ENCODE measurements at places on chromosomes 6 and 20.

DNA sequence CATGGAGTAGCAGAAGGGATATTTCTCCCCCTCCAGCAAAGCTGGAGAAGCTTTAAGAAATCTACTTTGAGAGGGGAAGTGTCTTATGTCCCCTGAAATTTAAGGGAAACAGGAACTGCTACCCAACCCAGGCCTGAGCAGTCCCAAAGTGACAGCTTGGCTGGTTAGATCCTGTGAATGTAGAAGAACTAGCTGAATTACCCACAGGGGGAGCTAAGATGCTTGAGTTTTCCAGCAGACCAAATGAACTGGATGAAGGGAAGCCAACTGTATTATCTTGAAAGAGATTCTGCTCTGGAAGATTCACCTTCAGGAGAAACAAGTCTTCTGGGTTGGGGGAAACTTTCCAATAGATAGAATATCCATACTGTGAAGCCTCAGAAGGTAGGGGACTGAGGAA is 303.3 kb upstream of the MMS22L start:
- no peak for DNase-seq

GRCh38 chr6:28876710-28877109 is 47.1 kb downstream of the TRIM27 start:
- no peak for DNase-seq

GRCh38 chr6:114000069-114000468 is 29.1 kb upstream of the HDAC2 start:
- no peak for DNase-seq

- DNase-seq: no peak
Measured at GRCh38 chr6:96610019-96610418, 47.1 kb downstream of the FHL5 start.

DNA sequence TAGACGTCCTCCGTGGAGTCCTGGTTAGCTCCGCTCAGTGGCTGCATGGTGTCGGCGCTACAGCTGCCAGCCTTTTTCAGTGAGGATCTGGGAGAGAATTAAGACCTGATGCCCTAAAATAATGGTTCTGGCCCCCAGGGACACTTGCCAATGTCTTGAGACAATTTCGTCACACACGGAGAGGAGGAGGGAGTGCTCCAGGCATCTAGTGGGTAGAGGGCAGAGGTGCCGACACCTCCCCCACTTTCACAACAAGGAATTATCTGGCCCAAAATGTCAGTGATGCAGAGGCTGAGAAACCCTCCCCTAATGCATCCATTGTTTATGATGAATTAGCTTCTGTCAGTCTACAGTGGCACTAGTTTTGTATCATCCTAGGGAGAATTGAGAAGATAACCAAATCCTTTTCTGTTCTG is 24.4 kb downstream of the TMEM181 start:
- DNase-seq: no peak

GRCh38 chr6:34615574-34616226 is 59.6 kb upstream of the SPDEF start:
- DNase-seq: no peak

DNA sequence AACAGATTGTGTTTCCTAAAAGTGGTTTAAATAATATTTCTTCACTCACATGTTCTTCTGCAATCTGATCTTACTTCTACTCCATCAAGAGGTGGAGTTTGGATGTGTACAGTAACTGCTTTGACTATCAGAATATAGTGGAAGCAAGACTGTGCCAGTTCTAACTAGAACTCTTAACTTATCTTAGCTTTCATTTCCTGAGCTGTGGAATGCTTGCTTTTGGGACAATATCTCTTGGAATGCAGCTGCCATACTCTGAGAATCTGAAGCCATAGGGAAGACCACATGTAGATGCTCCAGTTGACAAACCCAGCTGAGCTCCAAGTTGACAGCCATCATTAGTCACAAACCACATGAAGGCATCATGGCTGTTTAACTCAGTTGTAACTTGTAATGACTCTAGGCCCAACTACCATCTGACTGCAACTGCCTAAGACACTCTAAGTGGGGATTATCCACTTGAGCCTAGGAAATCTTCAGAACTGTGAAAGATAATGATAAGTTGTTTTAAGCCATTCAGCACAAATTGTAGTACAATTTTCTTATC is 40.8 kb upstream of the MAN1A1 start:
- no peak for DNase-seq

DNA sequence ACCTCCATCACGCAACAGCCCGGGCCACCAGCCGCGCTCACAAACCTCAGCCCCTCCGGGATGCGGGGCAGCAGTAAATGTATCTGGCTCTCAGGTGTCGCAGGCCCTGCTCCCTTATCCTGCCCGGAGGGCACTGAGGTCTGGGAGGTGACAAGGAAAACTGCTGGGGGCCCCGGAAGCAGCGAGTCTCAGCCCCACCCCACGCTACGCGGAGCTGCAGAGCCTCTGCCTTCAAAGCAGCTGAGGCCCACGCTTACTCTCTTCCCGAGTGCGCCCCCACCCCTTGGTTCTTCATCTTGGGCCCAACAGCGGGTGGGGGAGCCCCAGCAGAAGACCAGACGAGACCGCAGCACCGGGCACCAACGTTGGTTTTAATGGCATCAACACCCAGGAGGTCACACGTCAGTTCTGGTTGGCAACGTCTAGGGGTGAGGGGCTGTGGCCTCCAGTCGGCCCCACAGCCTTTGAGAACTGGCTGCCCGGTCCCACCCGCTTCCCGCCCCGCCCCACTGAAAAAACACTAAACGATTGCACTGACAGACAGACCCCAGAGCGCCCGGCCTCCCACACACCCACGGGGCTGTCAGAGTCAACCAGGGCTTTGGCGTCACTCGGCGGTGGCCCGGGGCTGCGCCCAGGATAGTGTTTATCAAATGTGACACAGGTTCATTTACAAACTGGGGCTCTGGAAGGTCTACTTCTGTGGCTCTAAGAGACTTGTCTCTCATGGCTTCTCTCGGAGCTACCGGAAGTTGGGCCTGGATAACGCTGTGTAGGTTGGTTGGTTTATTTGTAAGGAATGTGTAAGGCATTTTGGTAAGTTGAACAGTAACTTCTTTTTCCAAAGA is 43.7 kb downstream of the DSTN start:
- no peak for DNase-seq

- no peak for DNase-seq
Measured at GRCh38 chr6:88856566-88856965, 106.9 kb downstream of the RNGTT start.

DNA sequence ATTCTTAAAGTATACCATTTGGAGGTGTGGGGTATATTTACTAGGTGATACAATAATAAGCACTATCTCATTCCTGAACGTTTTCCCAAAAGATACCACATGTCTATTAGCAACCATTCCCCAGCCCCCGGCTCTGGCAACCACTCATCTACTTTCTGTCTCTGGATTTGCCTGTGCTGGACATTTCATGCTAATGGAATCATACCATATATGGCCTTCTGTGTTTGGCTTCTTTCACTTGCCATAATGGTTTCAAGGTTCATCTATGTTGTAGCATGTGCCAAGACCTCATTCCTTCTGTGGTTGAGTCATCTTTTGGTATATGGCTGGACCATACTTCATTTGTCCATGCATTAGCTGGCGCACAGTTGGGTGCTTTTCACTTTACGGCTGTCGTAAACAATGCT is 39.7 kb downstream of the BCAS4 start:
- no peak for DNase-seq

DNA sequence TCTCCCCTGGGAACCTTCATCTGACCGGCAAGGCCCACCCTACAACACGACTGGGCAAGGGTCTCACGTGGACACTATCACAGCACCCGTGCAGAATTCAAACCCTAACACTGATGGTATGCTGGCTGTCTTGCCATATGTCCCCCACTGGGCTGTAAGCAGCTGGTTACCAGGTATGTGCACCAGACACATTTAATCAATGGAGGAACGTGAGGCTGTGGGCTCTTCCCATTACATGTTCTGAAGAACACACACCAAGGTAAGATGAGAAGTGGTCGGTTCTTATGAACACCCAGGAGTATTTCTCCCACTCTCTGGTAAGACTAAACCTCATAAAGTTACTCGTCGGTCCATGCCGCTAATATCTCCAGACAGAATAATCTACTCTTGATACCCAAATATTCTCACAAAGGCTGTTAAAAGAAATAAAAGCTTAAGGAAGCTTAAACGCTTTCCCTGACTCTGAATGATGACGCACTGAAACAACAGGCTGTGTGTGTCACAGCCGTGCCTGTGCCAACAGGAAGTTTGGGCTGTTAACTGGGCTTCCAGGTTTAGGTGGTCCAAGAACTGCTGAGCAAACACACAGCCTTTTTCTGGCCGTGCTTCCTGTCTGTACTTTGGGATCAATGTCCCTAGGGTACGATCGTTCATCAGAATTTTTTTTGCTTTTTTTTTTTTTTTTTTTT is 75.3 kb downstream of the SLC23A2 start:
- no peak for DNase-seq

GRCh38 chr6:6131492-6132109 is 124.9 kb upstream of the NRN1 start:
- DNase-seq: no peak

- DNase-seq: no peak
Measured at GRCh38 chr6:137893726-137894125, 26.7 kb downstream of the TNFAIP3 start.

DNA sequence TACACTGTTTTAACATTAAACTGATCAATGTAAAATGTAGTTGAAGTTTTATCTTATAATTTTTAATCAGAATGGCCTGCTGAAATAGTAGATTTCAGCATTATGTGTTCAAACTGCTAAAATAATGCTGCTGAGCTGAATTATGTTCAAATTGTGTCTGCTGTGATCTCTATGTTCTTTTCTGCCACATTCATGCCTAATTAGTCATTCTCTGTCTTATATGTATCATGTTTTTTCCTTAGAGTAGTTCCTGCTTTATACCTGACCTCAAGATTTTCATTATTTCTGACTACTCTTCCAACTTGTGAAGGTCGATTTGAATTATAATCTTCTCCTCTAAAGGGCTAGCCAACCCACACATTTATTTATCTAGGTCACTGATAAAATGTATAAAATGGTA is 476.7 kb upstream of the EPHA7 start:
- DNase-seq: no peak

DNA sequence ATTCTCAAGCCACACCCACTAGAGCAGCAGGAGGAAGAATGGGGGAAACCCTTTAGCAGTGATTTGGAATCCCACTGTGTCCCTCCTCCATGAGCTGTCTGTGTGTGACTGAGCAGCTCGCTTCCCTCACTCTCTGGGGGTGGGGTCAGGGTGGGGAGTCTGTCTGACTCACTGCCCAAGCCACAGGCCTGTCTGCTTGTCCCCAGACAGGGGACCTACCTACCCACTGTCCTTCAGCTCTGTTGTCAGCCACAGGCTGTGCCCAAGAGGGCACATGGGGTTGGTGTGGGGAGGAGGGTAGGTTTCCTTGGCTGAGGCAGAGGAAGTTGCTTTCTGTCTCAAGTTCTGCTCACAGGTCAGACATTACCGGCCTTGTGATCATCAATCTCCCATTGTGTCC is 127.0 kb downstream of the MAFB start:
- no peak for DNase-seq

- DNase-seq: no peak
Measured at GRCh38 chr6:42101186-42101657, 41.2 kb downstream of the C6orf132 start.

DNA sequence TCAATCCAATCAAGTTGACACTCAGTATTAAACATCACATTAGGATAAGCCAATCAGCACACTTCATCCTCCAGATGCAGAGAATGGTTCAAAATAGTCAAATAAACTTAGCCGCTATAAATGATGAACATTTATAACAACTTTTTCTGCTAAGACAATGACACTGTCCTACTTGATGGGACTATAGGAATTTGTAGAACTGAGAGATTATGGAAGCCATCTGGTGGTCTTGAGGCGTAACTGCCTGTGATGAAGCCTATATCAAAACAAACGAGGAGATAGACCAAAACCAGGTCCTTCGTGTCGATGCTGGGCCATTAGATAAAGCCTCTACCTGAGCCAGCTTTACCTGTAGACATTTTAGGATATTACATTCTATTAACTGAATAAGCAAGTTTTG is 631.1 kb downstream of the COL12A1 start:
- no peak for DNase-seq

- DNase-seq: no peak
Measured at GRCh38 chr20:48236000-48236970, 451.0 kb upstream of the SULF2 start.

GRCh38 chr6:167735951-167736288 is 90.8 kb upstream of the AFDN start:
- no peak for DNase-seq
